Sigmoid colon (tissue), 7 donors: ENCODE measurements at places on chromosomes 2 and 18. TPM values are rescaled to one million over a fixed set of nuclear protein-coding genes. Genes with fewer than 3 reads are reported as not detected.

GRCh38 chr2:20168727-20169696 lies 55.9 kb downstream of the SDC1 start:
- H3K4me3 ChIP-seq, result no peak overlapping the region
- H3K36me3 ChIP-seq, result no peaks in the 10 kb centered on the region
- no peaks in the 10 kb centered on the region for H3K4me1 ChIP-seq
- no peaks in the 10 kb centered on the region for H3K27me3 ChIP-seq

GRCh38 chr2:74735564-74735963 lies 81.5 kb downstream of the SEMA4F start:
- no peak overlapping the region for H3K4me3 ChIP-seq
- no peak for DNase-seq
- no peak overlapping the region for H3K27ac ChIP-seq
- no peaks in the 10 kb centered on the region for H3K4me1 ChIP-seq

SLC11A1 gene
- total RNA-seq, result 18.9 TPM

GRCh38 chr2:133811409-133812125 lies 243.3 kb upstream of the NCKAP5 start:
- H3K4me1 ChIP-seq, result no peaks in the 10 kb centered on the region
- no peaks in the 10 kb centered on the region for H3K36me3 ChIP-seq
- no peak for DNase-seq
- H3K27ac ChIP-seq, result no peak overlapping the region
- H3K27me3 ChIP-seq, result no peaks in the 10 kb centered on the region
- no peak overlapping the region for H3K4me3 ChIP-seq

GRCh38 chr2:176892676-176893226 lies 319.8 kb upstream of the HNRNPA3 start:
- H3K27ac ChIP-seq, result no peak overlapping the region
- H3K27me3 ChIP-seq, result no peaks in the 10 kb centered on the region
- no peak overlapping the region for H3K4me3 ChIP-seq

DNA sequence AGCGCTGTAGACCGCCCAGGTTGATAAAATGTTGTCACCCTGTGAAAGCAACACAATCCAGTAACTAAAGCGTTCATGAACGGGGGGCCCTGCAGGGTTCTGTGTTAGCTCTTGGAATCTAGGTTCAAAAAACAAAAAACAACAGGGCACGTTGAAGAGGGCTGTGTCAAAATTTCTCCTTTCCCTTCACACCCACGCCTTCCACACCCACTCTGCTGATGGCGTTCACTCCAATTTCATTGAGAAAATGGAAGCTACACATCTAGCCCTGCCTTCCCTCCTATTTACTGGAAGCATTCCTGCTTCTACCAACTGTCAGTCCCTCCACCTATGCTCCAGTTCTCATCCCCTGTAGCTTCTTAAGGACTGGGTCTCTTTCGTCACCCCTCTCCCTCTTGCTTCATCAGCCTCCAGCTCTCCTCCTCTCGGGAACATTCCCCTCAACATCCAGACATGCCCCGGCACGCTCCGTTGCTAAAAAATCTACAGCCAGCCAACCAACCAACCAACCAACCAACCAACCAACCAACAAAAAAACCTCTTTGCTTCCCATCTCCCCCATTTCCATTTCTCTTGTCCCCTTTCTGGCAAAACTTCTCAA lies 98.4 kb upstream of the SP3 start:
- H3K27ac ChIP-seq, result no peak overlapping the region
- H3K4me3 ChIP-seq, result no peak overlapping the region
- DNase-seq, result no peak
- no peaks in the 10 kb centered on the region for H3K27me3 ChIP-seq
- no peaks in the 10 kb centered on the region for H3K36me3 ChIP-seq

GRCh38 chr18:74184875-74185274 lies 36.6 kb downstream of the TIMM21 start:
- no peaks in the 10 kb centered on the region for H3K27me3 ChIP-seq
- H3K4me1 ChIP-seq, result no peaks in the 10 kb centered on the region
- no peak for DNase-seq
- H3K36me3 ChIP-seq, result no peaks in the 10 kb centered on the region

GRCh38 chr2:127514485-127514884 lies 11.8 kb downstream of the IWS1 start:
- no peaks in the 10 kb centered on the region for H3K27me3 ChIP-seq
- peak overlapping the region; percentile 85 for H3K27ac ChIP-seq
- peaks cover 34% of the 10 kb centered on the region for H3K4me1 ChIP-seq

TSPYL6 gene
- 0.16 TPM for total RNA-seq

DNA sequence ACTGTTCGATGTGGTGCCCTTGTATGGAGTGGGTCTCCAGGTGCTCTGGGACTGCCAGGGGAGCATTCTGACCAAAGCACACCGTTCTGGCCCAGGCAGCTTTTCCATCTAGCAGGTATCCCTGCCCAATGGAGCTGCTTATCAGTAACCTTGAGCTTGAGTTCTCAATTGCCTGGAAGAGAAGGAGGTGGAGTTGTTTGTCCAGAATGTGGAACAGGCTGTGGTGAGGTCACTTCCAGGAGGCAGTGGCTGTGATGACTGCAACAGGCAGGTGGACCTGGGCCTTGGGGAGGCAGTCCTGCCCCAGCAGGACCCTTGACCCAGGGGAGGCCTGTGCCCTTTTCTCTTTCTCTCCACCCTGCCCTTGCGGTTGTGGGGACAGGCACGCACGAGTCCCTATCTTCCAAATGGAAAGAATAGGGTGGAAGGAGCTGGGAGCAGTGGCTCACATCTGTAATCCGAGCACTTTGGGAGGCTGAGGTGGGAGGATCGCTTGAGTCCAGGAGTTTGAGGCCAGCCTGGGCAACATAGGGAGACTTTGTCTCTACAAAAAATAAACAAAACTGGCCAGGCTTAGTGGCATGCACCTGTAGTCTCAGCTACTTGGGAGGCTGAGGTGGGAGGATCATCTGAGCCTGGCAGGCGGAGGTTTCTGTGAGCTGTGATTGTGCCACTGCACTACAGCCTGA lies 66.2 kb upstream of the MCFD2 start:
- H3K27me3 ChIP-seq, result no peaks in the 10 kb centered on the region
- peaks cover under 1% of the 10 kb centered on the region for H3K4me1 ChIP-seq
- H3K4me3 ChIP-seq, result no peak overlapping the region
- DNase-seq, result no peak

- no peak overlapping the region for H3K27ac ChIP-seq
- no peak for DNase-seq
- no peak overlapping the region for H3K4me3 ChIP-seq
- no peaks in the 10 kb centered on the region for H3K4me1 ChIP-seq
- H3K36me3 ChIP-seq, result no peaks in the 10 kb centered on the region
These were observed 305.2 kb downstream of the CDH2 start for GRCh38 chr18:27871726-27872125.

GRCh38 chr2:53058526-53058925 lies 709.1 kb upstream of the CHAC2 start:
- no peak overlapping the region for H3K27ac ChIP-seq
- H3K4me1 ChIP-seq, result no peaks in the 10 kb centered on the region
- H3K4me3 ChIP-seq, result no peak overlapping the region
- no peaks in the 10 kb centered on the region for H3K27me3 ChIP-seq
- H3K36me3 ChIP-seq, result no peaks in the 10 kb centered on the region

RHOB gene
- 1,323 TPM for total RNA-seq

CCDC85A gene
- total RNA-seq, result 8.2 TPM

AFTPH gene
- total RNA-seq, result 43.5 TPM

KRTCAP3 gene
- total RNA-seq, result not detected
